ENCODE measurements at places on chromosomes 2 and 18.

DNA sequence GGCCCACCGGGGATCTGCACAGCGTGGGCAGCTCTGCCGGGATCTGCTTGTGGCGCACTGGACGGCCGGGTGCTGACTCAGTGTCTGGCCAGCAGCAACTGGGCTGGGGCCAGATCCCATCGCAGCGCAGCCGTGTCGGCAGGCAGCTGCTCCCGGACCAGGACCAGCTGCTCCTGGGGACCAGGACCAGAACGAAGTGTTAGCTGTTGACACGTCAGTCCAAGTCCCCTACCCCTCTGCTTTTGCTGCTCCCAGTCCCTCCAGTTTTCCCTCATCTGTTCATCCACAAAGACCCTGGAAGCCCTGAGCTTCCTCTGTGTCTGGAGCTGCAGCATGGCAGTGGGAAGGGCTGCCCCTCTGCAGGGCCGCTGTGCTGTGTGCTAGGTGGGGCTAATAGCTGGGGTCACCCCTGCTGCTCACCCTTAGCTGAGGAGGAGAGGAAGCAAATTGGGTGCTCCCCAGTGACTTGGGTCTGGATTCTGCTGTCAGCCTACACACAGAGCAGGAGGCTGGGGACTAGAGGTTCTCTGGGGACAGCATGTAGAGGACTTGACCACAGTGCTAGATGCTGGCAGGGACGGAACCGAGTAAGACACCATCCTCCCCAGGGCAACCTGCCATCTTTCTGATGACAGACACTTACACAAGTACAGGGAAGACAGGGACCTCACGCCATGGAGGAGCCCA lies 16.9 kb upstream of the KIF1A start:
- no peak for DNase-seq

DNA sequence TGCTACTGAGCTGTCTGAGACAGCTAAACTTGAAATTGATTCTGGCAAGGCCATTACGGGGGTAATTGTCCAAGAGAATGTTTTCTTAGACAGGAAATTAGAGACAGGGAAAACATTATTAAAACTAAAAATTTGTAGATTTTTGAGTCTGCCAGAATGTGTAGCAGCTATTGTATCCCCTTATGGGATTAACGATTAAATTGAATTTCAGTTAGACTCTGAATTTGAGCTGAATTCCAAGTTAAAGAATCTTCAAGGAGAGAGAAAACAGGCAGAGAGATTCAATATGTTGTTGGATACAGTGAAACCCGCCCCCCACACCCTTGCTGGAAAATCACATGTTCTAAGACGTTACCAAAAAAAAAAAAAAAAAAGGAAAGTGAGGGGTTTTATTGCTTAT lies 32.7 kb upstream of the CCDC68 start:
- no peak for DNase-seq

- DNase-seq = no peak
These were observed 201.4 kb downstream of the CELF4 start for GRCh38 chr18:37364237-37364636.

GRCh38 chr2:12882393-12882792 lies 165.7 kb downstream of the TRIB2 start:
- DNase-seq = no peak

DNA sequence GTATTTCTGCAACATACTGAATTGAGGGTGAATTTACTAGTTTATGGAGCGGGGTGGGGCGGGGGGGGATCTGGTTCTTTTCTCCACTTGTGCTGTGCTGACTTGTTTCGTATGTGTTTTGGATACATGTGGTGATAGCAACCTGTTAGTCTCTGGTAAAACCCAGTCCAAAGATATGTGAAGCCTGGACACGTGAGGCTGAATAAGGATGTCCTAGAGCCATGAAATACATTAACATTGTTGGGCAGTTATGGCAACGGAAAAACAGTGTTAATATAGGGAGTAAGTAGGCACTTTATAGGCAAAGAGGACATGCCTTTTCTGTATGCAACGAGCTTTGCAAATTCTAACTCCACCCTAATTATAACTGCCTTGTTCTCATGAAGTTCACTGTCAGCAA lies 42.1 kb upstream of the NEMP2 start:
- DNase-seq = no peak

DNA sequence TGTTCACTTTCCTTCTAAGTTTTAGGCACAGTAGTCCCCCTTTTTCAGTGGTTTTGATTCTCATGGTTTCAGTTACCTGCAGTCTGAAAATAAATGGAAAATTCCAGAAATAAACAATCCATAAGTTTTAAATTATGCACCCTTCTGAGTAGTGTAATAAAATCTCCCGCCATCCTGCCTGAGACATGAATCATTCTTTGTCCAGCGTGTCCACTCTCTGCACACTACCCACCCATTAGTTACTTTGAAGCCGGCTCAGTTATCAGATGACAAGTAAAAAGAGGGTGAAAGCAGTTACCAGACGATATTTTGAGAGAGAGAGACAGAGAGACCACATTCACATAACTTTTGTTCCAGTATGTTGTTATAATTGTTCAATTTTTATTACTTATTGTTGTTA lies 400.5 kb downstream of the TMX3 start:
- no peak for DNase-seq

DNA sequence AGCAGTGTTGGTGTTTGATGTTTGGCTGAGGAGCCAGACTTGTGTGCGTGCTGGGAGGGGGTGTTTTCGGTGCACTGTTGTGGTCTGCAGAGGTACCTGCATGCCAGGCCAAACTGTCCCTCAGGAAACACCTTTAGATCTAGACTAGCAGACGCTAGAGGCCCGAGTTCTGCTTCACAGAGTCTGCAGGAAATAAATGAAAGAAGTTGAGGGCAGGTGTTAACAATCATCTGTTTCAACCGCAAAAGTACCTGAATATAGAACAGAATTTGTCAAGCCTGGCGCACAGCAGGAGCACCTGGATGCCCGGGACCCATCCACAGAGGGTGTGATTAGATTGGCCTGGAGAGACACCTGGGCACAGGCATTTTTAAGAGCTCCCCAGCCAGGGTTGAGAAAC lies 40.5 kb upstream of the REL start:
- DNase-seq = no peak

DNA sequence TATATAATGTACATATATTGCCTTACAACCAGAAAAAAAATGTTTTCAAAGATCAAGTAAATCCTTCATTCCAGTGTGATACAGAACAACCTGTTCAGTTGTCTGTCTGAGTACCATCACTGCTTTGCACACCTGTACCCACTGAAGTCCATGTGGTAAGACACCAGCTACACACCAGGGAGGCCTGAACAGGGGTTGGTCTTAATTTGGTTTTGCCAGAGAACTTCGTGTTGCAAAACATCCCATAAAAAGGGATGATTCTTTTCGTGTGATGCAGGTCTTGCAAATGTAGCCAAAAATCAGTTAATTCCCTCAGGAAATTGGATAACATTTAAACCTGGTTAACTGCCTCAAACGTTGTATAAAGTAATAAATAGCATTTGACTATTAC lies 73.7 kb upstream of the SLC1A4 start:
- no peak for DNase-seq

All from stimulated activated effector memory CD8-positive, alpha-beta T cell treated with anti-CD3 and anti-CD28 coated beads, Interleukin-12 subunit alpha, Interleukin-12 subunit beta, amount 100 ng/mL, for 72 hours (primary cell).